ENCODE measurements at places on chromosomes 11 and 22. TPM values are rescaled to one million over a fixed set of nuclear protein-coding genes. Genes with fewer than 3 reads are reported as not detected.

- H3K27me3 ChIP-seq, result no peaks in the 10 kb centered on the region
- H3K36me3 ChIP-seq, result no peaks in the 10 kb centered on the region
- no peak overlapping the region for H3K4me3 ChIP-seq
- no peaks in the 10 kb centered on the region for H3K4me1 ChIP-seq
- H3K27ac ChIP-seq, result no peak overlapping the region
These were observed 61.6 kb upstream of the PPARA start for GRCh38 chr22:46088541-46089311.

GRCh38 chr22:43152357-43153071 is 1.2 kb downstream of the TSPO start:
- no peaks in the 10 kb centered on the region for H3K36me3 ChIP-seq
- peaks cover 8% of the 10 kb centered on the region for H3K4me1 ChIP-seq
- H3K4me3 ChIP-seq, result peak overlapping the region; percentile 49

RCE1 gene
- 34.5 TPM for total RNA-seq

- H3K36me3 ChIP-seq, result no peaks in the 10 kb centered on the region
- no peak for DNase-seq
- peaks cover 22% of the 10 kb centered on the region for H3K4me1 ChIP-seq
- no peak overlapping the region for H3K4me3 ChIP-seq
- no peaks in the 10 kb centered on the region for H3K27me3 ChIP-seq
- no peak overlapping the region for H3K27ac ChIP-seq
These were observed 220.1 kb upstream of the SORL1-AS1 start for GRCh38 chr11:121672630-121673487.

GRCh38 chr11:12287009-12287373 is 90.4 kb upstream of the PARVA start:
- no peak overlapping the region for H3K4me3 ChIP-seq
- no peak overlapping the region for H3K27ac ChIP-seq
- DNase-seq, result no peak
- H3K4me1 ChIP-seq, result peaks cover 15% of the 10 kb centered on the region

DNA sequence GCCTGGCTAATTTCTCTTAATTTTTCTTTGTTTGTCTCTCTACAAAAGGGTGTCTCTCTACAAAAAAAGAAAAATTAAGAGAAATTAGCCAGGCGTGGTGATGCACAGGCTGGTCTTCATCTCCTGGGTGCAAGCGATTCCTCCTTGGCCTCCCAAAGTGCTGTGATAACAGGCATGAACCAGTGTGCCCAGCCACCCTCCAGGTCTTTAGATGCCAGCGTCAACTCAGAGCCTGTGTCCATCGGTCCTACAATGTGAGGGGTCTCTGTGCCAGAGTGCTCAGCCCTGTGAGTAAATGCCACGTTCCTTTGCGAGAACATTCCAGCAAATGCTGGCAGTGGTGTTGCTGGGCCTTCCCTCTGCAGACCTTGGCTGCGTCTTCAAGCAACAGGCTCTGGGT is 62.7 kb downstream of the IGF2 start:
- H3K27ac ChIP-seq, result no peak overlapping the region
- peaks cover 7% of the 10 kb centered on the region for H3K4me1 ChIP-seq
- H3K36me3 ChIP-seq, result no peaks in the 10 kb centered on the region
- DNase-seq, result no peak
- peaks cover 23% of the 10 kb centered on the region for H3K27me3 ChIP-seq

WT1 gene
- total RNA-seq, result 0.09 TPM

POU2AF2 gene
- not detected for total RNA-seq

DNA sequence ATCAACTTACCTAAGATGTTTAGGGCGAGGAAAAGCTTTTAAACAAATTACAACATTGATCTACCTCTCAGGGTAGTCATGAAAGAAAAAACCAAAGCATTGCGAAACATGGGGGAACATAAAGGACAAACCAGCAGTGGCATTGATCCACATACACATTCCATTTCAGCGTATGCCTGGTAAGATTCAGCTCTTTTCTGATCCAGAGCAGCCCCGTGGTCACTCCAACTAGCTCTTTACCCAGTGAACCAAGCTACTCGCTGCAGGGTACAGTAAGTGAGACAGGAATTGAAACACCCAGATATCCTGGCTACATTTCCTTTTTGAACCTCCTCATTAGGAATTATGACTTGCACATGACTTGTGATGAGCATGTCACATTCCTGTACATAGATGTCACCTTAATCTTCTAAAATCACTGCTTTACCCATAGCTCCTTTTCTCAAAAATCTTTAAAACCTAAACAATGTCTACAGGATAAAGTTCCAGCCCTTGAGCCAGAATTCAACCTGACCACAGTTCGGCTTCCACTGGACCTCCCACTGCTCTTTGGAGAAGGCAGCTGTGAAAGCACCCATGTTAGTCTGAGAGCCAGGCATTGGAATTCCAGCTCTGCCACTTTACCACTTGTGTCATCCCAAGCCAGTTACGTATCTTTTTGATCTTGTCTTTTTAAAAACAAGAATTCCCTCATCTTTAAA is 42.9 kb upstream of the AKIP1 start:
- no peak for DNase-seq
- H3K36me3 ChIP-seq, result no peaks in the 10 kb centered on the region
- no peak overlapping the region for H3K27ac ChIP-seq
- no peaks in the 10 kb centered on the region for H3K27me3 ChIP-seq
- H3K4me1 ChIP-seq, result peaks cover 30% of the 10 kb centered on the region

MYO7A gene
- 2.3 TPM for total RNA-seq

GRCh38 chr22:25021976-25022711 is 69.6 kb downstream of the KIAA1671 start:
- no peak overlapping the region for H3K4me3 ChIP-seq
- no peak overlapping the region for H3K27ac ChIP-seq
- H3K36me3 ChIP-seq, result peaks cover 4% of the 10 kb centered on the region
- no peak for DNase-seq
- H3K27me3 ChIP-seq, result no peaks in the 10 kb centered on the region
- H3K4me1 ChIP-seq, result peaks cover 21% of the 10 kb centered on the region

DNA sequence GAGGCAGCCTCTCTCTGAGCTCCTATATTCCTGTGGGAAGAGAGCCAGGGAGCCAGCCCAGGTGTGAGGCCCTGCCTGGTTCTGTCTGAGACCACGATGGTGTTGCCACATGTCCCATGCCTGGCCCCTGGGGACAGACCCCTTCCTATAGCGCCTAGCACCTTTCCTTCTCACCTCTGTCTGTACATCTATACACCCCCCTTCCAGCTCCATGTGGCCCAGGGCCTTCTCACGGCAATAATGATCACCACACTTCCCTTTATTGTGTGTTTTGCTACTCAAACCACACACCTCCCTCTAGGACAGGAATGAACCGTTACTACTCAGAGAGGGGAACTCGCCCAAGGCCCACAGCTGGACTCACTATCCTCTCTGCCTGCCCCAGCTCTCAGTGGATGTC is 12.8 kb downstream of the CD82 start:
- H3K4me1 ChIP-seq, result peaks cover 7% of the 10 kb centered on the region
- H3K27me3 ChIP-seq, result peaks cover 4% of the 10 kb centered on the region
- H3K27ac ChIP-seq, result no peak overlapping the region
- no peaks in the 10 kb centered on the region for H3K36me3 ChIP-seq
- no peak for DNase-seq
- no peak overlapping the region for H3K4me3 ChIP-seq

BTG4 gene
- total RNA-seq, result not detected

- no peak for DNase-seq
- no peaks in the 10 kb centered on the region for H3K4me1 ChIP-seq
- H3K27ac ChIP-seq, result no peak overlapping the region
- H3K36me3 ChIP-seq, result peaks cover 5% of the 10 kb centered on the region
These were observed 28.7 kb downstream of the KCNQ1 start for GRCh38 chr11:2473361-2474058.

GRCh38 chr11:121330614-121331435 is 38.3 kb downstream of the SC5D start:
- H3K36me3 ChIP-seq, result no peaks in the 10 kb centered on the region
- no peak overlapping the region for H3K4me3 ChIP-seq
- peak overlapping the region; percentile 64 for H3K27ac ChIP-seq
- DNase-seq, result no peak

SLC7A4 gene
- total RNA-seq, result 0.21 TPM

DNA sequence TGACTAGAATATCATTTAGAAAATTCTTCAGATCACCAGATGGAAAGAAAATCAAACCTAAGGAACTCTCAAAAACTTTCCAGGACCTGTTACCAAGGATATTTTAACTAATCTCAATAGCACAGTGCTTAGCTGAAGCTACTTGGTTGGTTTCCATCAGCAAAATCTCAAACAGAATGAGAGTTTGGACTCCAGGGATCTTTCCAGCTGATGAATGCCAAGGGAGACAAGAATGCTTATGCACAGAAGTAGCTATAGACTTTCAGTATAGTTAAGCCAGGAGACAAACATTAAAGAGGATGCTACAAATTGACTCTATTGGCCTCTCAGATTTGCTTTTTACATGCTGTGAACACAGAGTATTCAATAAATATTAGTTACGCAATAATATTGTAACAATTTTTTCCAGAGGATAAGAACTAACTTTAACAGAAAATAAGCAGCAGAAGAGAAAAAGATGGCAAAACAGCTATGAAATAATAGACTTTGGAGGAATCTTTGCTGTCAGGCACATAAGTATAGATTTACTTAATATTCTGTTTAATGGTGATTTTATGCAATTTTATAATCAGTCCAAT is 331.4 kb downstream of the DLG2 start:
- no peak for DNase-seq
- H3K27me3 ChIP-seq, result no peaks in the 10 kb centered on the region
- H3K36me3 ChIP-seq, result no peaks in the 10 kb centered on the region
- H3K4me3 ChIP-seq, result no peak overlapping the region
- peaks cover 4% of the 10 kb centered on the region for H3K4me1 ChIP-seq

GRCh38 chr22:26516503-26516902 is 4.2 kb upstream of the TFIP11 start:
- no peak for DNase-seq
- H3K27me3 ChIP-seq, result no peaks in the 10 kb centered on the region
- no peaks in the 10 kb centered on the region for H3K36me3 ChIP-seq
- H3K27ac ChIP-seq, result no peak overlapping the region
- peaks cover 17% of the 10 kb centered on the region for H3K4me1 ChIP-seq

DNA sequence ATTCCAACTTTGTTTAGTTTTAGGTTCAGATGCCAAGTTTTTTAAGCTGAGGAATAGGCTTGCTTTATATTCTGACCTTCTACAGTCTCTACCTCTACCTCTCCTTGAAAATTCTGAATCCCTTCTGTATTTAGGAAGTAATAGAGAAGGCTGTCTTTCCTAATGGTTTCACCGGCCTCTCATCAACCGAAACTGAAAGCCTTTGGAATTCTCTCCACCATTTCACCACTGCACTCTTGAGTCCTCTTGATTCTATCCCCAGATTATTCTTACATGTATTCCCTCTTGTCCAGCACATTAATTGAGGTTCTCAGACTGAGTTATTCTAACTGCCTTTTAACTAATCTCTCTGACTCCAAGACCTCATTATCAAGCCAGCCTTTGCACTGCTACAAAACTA is 67.7 kb upstream of the PICALM start:
- no peaks in the 10 kb centered on the region for H3K36me3 ChIP-seq
- H3K4me3 ChIP-seq, result no peak overlapping the region
- no peak for DNase-seq
- H3K27ac ChIP-seq, result no peak overlapping the region
- no peaks in the 10 kb centered on the region for H3K27me3 ChIP-seq

DNA sequence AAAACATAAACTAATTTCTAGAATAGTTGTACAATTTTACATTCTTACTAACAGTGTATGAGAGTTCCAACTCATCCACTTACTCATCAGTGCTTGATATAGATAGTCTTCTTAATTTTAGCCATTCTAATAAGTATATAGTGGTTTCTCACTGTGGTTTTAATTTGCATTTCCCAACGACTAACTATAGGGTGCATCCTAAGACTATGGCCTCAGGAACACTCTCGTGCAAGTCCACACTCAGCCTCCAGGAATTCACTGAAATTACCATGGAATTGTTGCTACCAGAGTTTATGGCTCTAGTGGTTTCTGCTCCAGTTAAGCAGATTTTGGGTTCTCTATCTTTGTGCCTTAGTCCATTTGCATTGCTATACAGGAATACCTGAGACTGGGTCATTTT is 60.1 kb upstream of the GUCY1A2 start:
- H3K4me3 ChIP-seq, result no peak overlapping the region
- H3K4me1 ChIP-seq, result peaks cover 4% of the 10 kb centered on the region
- DNase-seq, result no peak
- peaks cover 21% of the 10 kb centered on the region for H3K36me3 ChIP-seq
- H3K27ac ChIP-seq, result no peak overlapping the region
- H3K27me3 ChIP-seq, result no peaks in the 10 kb centered on the region

UCP3 gene
- 0.55 TPM for total RNA-seq

DNA sequence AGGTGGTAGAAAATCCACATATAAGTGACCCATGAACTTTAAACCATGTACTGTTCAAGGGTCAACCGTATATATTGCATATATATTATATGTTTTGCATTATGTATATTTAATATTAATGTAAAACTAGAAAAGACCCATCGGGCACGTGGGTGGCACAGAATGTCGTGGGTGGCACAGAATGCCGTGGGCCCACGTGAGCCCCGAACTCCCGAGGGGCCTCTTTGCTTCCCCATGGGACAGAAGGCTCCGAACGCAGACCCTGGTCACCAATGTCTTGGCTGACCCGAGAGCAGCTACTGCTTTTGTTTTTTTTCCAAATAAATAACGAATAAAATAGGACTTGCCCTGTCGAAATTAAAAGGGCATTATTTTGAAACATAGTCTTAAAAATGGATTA is 415.4 kb downstream of the BRD1 start:
- no peak for DNase-seq
- no peak overlapping the region for H3K4me3 ChIP-seq
- peaks cover 2% of the 10 kb centered on the region for H3K27me3 ChIP-seq

SMC1B gene
- total RNA-seq, result 0.11 TPM

DNA sequence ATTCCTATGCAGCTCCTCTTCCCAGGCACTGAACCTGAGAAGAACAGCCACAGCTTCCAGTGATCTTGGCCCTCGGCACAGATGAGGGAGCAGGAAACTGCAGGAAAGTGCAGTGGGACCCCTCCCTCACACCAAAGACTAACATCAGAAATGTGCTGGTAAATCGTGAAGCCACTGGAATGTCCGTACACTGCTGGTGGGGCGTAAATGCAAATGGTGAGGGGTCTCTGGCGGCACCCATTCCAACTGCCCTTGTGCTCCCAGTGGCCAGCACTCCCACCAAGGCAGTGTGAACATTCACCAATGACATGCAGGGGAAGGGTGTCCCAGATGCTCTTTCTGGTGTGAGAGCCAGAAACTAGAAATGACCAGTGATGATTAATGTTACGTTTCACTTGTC is 574.0 kb downstream of the BRD1 start:
- peaks cover 8% of the 10 kb centered on the region for H3K36me3 ChIP-seq
- DNase-seq, result no peak
- H3K4me3 ChIP-seq, result no peak overlapping the region
- H3K4me1 ChIP-seq, result no peaks in the 10 kb centered on the region
- no peaks in the 10 kb centered on the region for H3K27me3 ChIP-seq
- H3K27ac ChIP-seq, result no peak overlapping the region

OR4A16 gene
- not detected for total RNA-seq
